ENCODE measurements at places on chromosomes 3 and 15. TPM values are rescaled to one million over a fixed set of nuclear protein-coding genes. Genes with fewer than 3 reads are reported as not detected.

- H3K27me3 ChIP-seq = no peaks in the 10 kb centered on the region
- no peak for DNase-seq
- H3K4me1 ChIP-seq = no peaks in the 10 kb centered on the region
- no peak overlapping the region for H3K4me3 ChIP-seq
- no peak overlapping the region for H3K27ac ChIP-seq
- H3K36me3 ChIP-seq = no peaks in the 10 kb centered on the region
Measured at GRCh38 chr15:71002316-71002715, 109.7 kb downstream of the LRRC49 start.

DNA sequence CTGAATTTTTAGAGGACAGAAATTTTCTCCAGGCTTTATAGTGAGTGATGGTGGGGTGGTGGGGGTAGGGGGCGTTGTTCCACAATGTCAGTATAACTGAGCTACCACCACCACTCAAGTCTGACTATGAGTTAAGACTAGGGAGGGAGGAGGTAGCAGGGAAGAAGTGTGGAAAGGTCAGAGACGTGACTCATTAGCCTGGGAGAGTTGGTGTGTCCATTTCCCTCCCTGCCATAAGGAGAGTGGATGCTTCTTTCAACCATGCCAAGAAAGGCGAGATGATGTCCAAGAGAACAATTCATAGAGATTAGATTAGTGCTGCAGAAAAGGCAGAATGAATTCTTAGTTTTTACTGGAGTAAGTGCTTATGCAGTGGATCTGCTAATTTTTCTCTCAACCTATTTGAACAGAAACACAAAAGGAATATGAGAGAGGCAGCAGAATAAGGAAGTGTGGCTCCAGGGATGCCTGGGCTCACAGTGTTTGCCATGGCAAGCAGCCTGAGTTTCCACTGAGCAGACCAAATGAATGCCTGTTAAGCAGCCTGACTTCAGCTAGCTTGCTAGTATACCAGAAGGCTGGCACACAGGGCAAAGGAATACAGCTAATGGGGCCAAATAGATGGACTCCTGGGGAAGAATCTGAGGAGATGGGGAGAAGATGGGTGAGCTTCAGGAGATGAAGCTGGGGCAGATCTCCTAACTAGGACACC is 708.9 kb downstream of the NTRK3 start:
- H3K27ac ChIP-seq = no peak overlapping the region
- H3K36me3 ChIP-seq = no peaks in the 10 kb centered on the region
- no peak for DNase-seq
- H3K4me3 ChIP-seq = no peak overlapping the region

- no peaks in the 10 kb centered on the region for H3K4me1 ChIP-seq
- H3K27me3 ChIP-seq = peaks cover 3% of the 10 kb centered on the region
- no peak overlapping the region for H3K27ac ChIP-seq
- no peak for DNase-seq
Measured at GRCh38 chr15:100671858-100672543, 69.6 kb downstream of the ASB7 start.

- no peaks in the 10 kb centered on the region for H3K27me3 ChIP-seq
- H3K36me3 ChIP-seq = no peaks in the 10 kb centered on the region
- peak overlapping the region; percentile 85 for H3K27ac ChIP-seq
- no peak overlapping the region for H3K4me3 ChIP-seq
- H3K4me1 ChIP-seq = peaks cover 54% of the 10 kb centered on the region
Measured at GRCh38 chr3:184740509-184741258, 28.8 kb upstream of the MAGEF1 start.

Gene ARPP19
- 69.5 TPM for total RNA-seq

Gene TM4SF4
- total RNA-seq = not detected

Gene PAQR5
- 8.8 TPM for total RNA-seq

DNA sequence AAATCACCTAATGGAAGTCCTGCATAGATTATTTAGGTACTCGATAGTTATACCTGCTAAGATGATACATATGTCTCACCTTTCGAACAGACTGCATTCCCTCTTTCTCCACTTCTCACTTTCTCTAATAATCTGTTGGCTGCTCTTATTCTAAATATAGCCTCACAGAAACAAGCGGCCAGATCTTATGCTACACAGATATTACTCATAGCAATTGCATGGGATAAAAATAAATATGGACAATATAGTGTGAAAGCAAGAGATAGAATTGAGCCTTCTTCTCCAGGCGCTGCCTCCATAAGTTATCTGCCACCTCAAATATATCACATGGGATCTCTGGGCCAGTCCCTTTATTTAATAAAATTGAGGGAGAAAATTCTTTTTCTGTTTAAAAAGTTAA is 29.5 kb upstream of the TGFBR2 start:
- H3K4me1 ChIP-seq = peaks cover 5% of the 10 kb centered on the region
- H3K27me3 ChIP-seq = no peaks in the 10 kb centered on the region
- no peak overlapping the region for H3K4me3 ChIP-seq
- no peak for DNase-seq
- no peak overlapping the region for H3K27ac ChIP-seq

Gene KNG1
- not detected for total RNA-seq

DNA sequence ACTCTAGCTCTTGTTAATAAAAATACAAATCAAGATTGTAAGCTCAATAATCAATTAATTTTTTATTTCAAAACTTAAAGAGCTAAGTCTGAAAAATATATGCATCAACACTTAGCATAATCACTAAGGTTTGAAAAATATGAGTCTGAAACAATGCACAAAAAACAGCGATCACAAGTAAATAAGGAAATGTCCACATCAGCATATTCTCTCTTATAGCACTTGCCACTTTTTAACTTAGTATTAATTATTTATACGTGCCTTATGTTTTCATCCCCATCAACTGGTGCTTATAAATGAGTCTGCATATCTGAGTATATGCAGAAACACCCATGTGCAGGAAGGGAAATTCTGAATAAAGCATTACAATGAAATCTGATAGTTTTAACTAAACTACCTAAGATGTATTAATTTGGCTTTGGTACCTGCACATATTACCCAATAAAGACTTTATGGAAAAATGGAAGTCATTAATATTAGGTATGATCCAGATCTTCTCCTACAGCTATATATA is 28.3 kb downstream of the AQR start:
- H3K27me3 ChIP-seq = no peaks in the 10 kb centered on the region
- no peak overlapping the region for H3K4me3 ChIP-seq
- no peaks in the 10 kb centered on the region for H3K4me1 ChIP-seq
- DNase-seq = no peak
- peaks cover 70% of the 10 kb centered on the region for H3K36me3 ChIP-seq
- H3K27ac ChIP-seq = no peak overlapping the region

DNA sequence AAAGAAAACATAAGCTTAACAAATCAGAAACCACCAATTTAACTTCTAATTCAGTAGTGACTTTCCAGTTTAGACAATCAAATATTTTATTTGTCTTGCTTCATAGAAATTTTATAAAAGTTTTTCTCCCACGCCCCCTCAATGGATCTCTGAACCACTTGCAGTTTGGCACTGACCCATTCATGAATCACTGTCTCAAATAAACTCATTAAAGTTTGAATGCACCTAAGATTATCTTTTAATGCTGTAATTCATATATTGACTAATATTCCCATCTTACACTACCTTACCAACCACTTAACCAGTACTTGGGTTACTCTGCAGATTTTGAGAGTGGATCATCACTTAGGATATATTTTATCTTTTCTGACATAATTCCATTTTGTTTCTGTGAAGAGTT is 880.2 kb downstream of the OTOL1 start:
- H3K36me3 ChIP-seq = no peaks in the 10 kb centered on the region
- H3K4me1 ChIP-seq = no peaks in the 10 kb centered on the region
- DNase-seq = no peak
- no peaks in the 10 kb centered on the region for H3K27me3 ChIP-seq
- H3K27ac ChIP-seq = no peak overlapping the region

DNA sequence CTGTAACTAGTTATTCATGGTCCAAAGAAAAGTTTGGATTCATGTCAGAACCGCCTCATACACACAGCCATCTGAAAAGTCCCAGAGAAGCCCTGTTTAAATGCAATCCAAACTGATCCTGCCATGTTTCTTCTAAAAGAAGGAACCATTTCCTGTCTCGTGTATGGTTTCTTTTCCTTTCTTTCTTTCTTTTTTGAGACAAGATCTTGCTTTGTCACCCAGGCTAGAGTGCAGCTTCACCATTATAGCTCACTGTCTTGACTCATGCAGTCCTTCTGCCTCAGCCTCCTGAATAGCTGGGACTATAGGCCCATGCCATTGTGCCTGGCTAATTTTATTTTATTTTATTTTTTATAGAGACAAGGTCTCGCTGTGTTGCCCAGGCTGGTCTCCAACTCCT is 77.4 kb upstream of the NSMCE3 start:
- no peaks in the 10 kb centered on the region for H3K4me1 ChIP-seq
- H3K4me3 ChIP-seq = no peak overlapping the region
- H3K27ac ChIP-seq = no peak overlapping the region
- H3K27me3 ChIP-seq = no peaks in the 10 kb centered on the region

DNA sequence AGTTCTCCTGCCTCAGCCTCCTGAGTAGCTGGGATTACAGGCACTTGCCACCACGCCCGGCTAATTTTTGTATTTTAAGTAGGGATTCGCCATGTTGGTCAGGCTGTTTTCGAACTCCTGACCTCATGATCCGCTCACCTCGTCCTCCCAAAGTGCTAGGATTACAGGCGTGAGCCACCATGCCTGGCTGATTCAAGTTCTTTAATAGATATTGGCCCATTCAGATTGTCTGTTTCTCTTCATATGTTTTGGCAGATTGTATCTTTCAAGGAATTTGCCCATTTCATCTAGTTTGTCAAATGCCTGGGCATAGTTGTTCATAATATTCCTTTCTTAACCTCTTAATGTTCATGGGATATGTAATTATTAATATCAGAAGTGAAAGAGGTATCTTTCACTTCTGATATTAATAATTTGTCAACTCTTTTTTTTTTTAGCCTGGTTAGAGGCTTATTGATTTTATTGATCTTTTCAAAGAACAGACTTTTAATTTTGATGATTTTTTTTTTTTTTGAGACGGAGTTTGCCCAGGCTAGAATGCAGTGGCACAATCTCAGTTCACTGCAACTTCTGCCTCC is 40.2 kb upstream of the ZFAND6 start:
- H3K27ac ChIP-seq = no peak overlapping the region
- no peaks in the 10 kb centered on the region for H3K36me3 ChIP-seq
- DNase-seq = peak; percentile 10
- H3K4me1 ChIP-seq = no peaks in the 10 kb centered on the region
- H3K27me3 ChIP-seq = no peaks in the 10 kb centered on the region
- H3K4me3 ChIP-seq = no peak overlapping the region

Gene NDUFB5
- 71.0 TPM for total RNA-seq

Gene LYZL4
- total RNA-seq = not detected

DNA sequence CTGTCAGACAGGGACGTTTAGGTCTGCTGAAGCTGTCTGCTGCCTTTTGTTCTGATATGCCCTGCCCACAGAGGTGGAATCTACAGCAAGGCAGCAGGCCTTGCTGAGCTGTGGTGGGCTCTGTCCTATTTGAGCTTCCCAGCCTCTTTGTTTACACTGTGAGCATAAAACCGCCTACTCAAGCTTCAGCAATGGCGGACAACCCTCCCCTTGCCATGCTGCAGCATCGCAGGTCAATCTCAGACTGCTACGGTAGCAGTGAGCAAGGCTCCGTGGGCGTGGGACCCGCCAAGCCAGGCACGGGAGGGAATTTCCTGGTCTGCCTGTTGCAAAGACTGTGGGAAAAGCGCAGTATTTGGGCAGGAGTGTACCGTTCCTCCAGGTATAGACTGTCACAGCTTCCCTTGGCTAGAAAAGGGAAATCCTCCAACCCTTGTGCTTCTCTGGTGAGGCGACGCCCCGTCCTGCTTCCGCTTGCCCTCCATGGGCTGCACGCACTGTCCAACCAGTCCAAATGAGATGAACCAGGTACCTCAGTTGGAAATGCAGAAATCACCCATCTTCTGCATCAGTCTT is 71.4 kb downstream of the SPSB4 start:
- no peaks in the 10 kb centered on the region for H3K4me1 ChIP-seq
- no peak overlapping the region for H3K4me3 ChIP-seq
- no peak overlapping the region for H3K27ac ChIP-seq
- peak; percentile 44 for DNase-seq
- H3K27me3 ChIP-seq = no peaks in the 10 kb centered on the region

- H3K27ac ChIP-seq = no peak overlapping the region
- no peak overlapping the region for H3K4me3 ChIP-seq
- no peak for DNase-seq
- H3K4me1 ChIP-seq = no peaks in the 10 kb centered on the region
- H3K36me3 ChIP-seq = no peaks in the 10 kb centered on the region
Measured at GRCh38 chr3:107899990-107900651, 190.7 kb downstream of the CD47 start.

DNA sequence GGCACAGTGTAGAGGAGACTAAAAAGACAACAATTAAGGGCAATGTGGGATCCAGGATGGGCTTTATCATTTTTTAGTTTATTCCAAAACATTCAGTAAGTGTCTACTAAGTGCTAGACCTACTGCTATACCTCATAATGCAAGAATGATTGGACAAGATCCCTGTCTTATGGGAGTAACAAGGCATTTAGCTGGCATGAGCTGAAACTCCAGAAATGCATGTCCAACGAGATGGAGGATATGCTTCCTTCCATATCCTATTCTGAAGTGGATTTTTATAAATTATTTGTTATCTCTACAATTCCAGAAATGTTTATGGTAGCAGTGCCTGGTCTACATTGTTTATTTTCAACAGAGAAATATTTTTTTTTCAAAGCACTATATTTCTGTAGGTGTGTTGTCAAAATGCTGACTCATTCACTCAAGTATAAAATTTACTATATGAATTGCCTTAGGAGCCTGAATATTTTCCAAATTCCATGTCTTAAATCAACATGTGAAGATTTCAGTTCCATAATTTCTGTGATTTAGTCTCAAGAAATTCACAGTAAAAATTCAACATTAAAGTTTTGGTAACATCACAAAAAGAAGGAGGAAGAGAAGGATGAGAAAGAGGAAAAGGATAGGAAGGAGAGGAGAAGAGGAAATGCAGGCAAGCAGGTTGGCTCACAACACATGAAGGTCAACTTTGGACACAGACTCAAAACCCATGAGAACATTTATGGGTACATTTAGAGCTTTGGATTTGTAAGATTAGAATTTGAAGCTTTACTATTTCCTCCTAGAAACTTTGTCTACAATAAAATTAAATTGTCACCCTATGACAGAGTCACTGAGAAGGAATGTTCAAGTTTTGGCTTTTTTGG is 88.6 kb downstream of the P3H2 start:
- H3K27me3 ChIP-seq = no peaks in the 10 kb centered on the region
- peaks cover 12% of the 10 kb centered on the region for H3K4me1 ChIP-seq
- no peak for DNase-seq
- H3K27ac ChIP-seq = no peak overlapping the region
- H3K36me3 ChIP-seq = no peaks in the 10 kb centered on the region

Gene POC1A
- total RNA-seq = 1.3 TPM

Data from suprapubic skin (tissue), 4 donors.